H9 (cell line): ENCODE measurements at places on chromosomes 6 and 20.

DNA sequence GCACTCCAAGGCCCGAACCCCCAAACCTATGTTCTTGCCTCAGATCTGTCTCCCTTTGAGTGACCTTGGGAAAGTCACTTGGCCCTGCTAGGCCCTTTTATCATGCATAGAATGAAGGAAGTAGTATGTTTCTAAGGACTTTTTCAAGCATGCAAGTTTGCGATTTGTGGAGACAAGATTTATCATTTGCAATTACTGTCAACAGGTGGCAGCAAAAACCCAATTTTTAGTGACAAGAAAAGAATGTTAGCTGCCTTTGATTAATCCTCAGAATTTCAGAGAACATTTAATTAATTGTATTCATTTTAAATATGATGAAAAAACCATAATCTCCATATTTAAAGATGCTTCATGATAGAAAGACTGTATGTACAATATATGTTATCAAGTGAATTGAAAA is 28.3 kb upstream of the PREP start:
- no peak for DNase-seq
- H3K27me3 ChIP-seq: no peaks in the 10 kb centered on the region
- H3K27ac ChIP-seq: no peak overlapping the region
- H3K36me3 ChIP-seq: no peaks in the 10 kb centered on the region
- peaks cover 4% of the 10 kb centered on the region for H3K4me1 ChIP-seq
- H3K4me3 ChIP-seq: no peak overlapping the region

DNA sequence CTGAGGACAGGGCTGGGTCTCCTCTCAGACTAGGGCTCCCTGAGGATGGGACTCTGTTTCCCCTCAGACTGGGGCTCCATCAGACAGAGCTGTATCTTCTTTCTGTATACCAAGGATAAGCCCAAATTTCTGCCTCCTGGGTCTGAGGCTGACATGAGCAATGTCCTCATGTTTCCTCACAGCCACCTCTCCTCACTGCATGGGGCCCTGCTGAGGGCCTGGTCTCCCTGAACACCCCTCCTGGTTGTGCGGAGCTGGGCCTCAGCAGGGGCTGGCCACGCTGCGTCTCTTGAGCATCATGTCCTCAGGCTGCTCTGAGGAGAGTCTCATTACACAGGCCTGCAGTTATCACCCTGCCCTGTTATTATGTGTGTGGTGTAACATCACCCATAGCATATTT is 144.6 kb downstream of the LRFN2 start:
- H3K4me3 ChIP-seq: no peak overlapping the region
- H3K4me1 ChIP-seq: peaks cover 2% of the 10 kb centered on the region; the same call in 1 of the 2 replicates
- no peak for DNase-seq
- H3K27me3 ChIP-seq: no peaks in the 10 kb centered on the region
- H3K36me3 ChIP-seq: no peaks in the 10 kb centered on the region
- no peak overlapping the region for H3K27ac ChIP-seq

DNA sequence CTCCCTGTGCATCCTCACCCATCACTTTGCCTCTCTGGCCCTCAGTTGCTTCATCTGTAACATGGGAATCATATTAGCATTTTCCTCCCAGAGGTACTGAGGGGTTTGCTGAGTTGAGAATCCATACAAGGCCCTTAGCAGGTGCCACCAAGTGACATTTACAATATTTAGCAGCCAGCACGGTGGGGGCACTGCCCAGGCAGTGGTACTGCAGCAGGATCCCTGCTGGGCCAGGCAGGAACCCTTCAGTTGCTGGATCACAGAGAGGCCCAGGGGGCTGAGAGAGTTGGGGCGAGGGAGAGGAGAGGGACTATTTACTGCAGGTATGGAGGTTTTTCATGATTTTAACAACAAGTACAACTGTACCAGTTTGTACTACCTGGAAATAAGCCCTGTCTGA is 65.9 kb downstream of the CDH22 start:
- H3K27me3 ChIP-seq: no peaks in the 10 kb centered on the region; the same call in 1 of the 2 replicates
- peaks cover 6% of the 10 kb centered on the region; the same call in 1 of the 2 replicates for H3K4me1 ChIP-seq
- no peak overlapping the region for H3K27ac ChIP-seq

- H3K4me1 ChIP-seq: no peaks in the 10 kb centered on the region
- H3K4me3 ChIP-seq: no peak overlapping the region
- no peak overlapping the region for H3K27ac ChIP-seq
Observed at GRCh38 chr6:7914311-7914710, 3.7 kb upstream of the TXNDC5 start.

- H3K27me3 ChIP-seq: no peaks in the 10 kb centered on the region; the same call in 1 of the 2 replicates
- no peak for DNase-seq
- H3K4me3 ChIP-seq: no peak overlapping the region
Observed at GRCh38 chr20:19701429-19701828, 56.6 kb upstream of the RIN2 start.

- no peaks in the 10 kb centered on the region for H3K27me3 ChIP-seq
- H3K4me3 ChIP-seq: no peak overlapping the region; the same call in 2 of the 3 replicates
- DNase-seq: peak; percentile 18
- no peak overlapping the region for H3K27ac ChIP-seq
Observed at GRCh38 chr6:168196385-168196860, 117.4 kb upstream of the FRMD1 start.
